ENCODE measurements at places on chromosomes 11 and 22.

GRCh38 chr11:74673693-74674360 is 57.4 kb downstream of the CHRDL2 start:
- DNase-seq, result no peak

GRCh38 chr22:22410121-22410520 is 98.4 kb downstream of the ZNF280B start:
- DNase-seq, result no peak

DNA sequence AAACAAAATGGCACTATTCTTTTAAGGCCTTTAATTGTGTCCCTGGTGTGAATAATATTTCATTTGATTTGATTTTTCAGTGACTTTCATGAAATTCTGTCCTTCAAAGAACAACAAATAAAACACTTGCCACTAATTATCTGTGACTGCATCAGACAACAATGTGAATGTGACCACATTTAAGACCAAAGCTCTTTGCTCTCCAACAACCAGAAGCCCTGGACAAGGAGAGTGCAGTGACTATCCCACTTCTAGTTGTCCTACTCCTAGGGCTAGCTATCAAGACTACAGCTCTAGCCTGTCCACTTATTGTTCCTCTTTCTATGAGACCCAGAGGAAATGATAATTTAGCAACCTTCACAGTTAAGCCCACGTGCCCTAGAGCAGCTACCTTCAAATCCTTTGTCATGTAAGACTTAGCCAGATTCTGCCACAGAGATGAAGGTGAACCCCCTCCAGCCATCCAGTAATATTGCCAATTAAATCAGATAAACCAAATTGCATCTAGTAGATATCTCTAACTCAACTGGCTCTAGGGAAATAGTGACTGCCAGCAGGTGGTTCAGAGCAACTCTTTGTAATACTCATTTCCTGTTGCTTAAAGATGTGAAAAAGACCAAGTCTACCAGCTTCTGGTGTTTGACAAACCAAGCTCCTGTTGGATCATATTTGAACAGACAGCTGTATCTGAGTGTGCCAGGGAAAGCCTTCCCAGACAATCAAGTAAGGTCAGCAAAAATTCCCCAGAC is 142.6 kb upstream of the BLID start:
- no peak for DNase-seq

DNA sequence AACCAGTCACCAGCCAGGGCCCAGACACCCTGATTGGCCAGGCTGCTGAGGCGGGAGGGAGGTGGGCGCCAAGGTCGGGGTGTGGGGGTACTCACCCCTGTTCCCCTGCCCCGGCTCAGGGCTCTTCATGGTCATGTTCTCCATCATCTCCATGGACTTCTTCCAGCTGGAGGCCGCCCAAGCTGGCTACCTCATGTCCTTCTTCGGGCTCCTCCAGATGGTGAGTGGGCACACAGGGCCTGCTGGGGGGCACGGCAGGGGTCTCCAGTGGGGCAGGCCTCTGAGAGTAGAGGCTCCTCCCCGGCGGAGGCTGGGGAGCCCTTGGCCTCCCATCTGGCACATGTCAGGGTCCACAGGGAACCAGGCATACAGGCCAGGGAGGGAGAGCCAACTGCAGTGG is 10.0 kb downstream of the PHLDA2 start:
- no peak for DNase-seq

- DNase-seq, result no peak
Measured at GRCh38 chr11:33379947-33380346, 122.8 kb downstream of the HIPK3 start.

- no peak for DNase-seq
Measured at GRCh38 chr11:30206249-30206996, 24.4 kb upstream of the FSHB start.

- DNase-seq, result no peak
Measured at GRCh38 chr11:82906236-82906635, 4.7 kb downstream of the DDIAS start.

DNA sequence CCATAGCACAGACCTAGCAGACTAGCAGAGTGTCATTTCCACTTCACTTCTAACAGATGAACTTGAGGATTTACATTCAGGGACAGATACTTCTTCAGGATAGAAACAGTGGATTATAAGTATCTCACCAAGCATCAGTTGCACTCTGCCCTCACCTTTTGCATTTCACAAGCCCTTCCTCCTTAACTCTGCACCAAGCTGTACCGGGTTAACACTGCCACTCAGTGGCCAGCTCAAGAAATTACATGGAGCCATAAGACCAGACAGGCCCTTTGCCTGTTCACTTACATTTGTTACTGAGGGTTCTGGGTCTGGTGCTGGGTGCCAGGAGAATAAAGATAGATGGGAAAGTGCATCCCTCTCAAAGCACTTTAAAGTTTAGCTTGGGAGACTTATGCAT is 309.8 kb downstream of the SHANK2 start:
- DNase-seq, result no peak

DNA sequence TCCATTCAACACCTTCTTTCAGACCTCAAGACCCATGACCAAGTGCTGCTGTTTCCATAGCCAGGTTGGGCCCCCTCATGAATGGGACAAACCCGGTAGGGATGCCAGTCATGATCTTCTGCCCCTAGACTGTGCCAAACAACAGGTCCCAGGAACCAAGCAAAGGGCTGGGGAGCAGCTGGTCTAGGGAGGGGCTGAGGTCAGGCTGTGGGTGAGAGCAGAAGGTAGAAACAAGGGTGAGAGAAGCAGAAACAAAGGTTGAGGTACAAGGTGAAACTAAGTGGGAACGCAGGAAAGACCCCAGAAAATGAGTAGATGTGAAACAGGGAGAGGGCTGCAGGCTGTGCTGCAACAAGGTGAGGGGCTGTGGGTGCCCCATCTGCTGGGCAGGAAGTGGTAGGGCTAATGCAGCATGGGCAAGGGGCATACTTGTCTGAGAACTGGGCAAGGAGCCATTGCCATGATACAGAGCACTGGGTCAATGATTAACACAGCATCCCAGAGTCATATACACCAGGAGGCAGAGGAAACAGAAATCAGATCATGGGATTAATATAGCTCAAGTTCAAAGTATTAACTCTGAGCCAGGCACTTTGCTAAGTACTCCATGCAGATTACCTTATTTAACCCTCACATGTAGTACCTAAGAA is 45.9 kb downstream of the SLC1A2 start:
- DNase-seq, result no peak

GRCh38 chr22:40911772-40912171 is 39.4 kb upstream of the RBX1 start:
- DNase-seq, result no peak

DNA sequence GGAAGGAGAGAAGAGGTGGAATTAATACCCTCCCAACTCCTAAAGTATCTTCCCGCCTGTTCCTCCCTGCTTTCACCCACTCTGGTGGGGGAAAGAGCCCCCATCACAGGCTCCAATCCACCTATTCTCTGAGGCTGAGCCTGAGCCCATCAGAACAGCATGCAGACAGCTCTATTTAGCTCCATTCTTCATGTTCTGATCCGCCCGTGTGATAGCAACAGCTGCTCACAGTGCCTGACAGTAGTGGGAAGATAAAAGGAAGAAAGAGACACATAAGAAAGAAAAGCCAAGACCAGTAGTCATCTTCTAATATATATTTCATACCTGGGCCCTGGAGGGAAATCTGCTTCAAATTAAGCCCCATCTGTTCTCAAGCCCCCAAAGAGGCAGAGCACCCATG is 80.3 kb upstream of the AKIP1 start:
- no peak for DNase-seq
